ENCODE measurements at places on chromosomes 11 and 22.

DNA sequence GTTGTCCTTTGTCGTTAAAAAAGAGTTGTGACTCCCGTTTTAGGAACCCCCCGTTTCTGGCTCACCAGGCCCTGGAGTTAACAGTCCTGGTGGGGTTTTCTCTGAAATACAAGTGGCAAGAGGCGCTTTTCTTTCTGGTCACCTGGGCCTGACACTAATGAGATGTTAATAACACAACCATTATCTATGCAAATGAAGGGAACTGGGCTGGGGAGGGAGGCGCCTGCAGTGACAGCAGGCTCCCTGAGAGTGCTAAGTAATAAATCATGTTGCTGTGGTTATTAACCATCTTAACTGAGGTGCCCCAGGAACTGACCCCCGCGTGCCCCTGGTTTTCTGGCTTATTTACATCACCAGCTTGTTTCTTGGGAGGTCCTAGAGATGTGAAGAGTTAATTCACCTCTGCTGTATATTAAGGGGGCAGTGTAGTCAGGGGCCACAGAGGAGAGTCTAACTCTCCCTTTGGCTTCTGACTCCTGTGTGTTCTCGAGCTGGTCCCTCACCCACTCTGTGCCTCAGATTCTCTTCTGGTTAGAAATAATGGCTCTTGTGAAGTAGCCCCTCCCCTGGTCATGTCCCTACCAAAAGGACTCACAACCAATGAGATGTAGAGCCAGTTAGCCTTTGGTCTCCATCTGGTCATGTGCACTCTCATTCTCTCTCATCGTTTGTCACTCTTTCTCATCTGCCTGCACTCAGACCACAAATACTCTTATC lies 276.6 kb upstream of the CADM1 start:
- no peak for DNase-seq

GRCh38 chr11:78234006-78234405 lies 45.3 kb downstream of the USP35 start:
- DNase-seq: no peak

DNA sequence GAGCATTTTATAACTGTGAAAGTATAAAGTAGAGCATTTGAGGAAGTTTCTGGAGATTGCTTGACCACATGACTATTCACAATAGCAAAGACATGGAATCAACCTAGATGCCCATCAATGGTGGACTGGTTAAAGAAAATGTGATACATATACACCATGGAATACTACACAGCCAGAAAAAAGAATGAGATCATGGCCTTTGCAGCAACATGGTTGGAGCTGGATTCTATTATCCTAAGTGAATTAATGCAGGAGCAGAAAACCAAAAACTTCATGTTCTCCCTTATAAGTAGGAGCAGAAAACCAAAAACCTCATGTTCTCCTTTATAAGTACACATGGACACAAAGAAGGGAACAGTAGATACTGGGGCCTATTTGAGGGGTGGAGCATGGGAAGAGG lies 30.3 kb downstream of the UVRAG start:
- no peak for DNase-seq

GRCh38 chr11:57230791-57231538 lies 6.1 kb downstream of the APLNR start:
- no peak for DNase-seq

- no peak for DNase-seq
These were observed at the start of gene DESI1 for GRCh38 chr22:41620589-41621098. Gene DESI1, minus strand, starts transcription at chr22:41621043. Its CDS starts 204 bp downstream, at chr22:41620839.

- no peak for DNase-seq
These were observed 48.1 kb upstream of the ME3 start for GRCh38 chr11:86720546-86720945.

- no peak for DNase-seq
These were observed 55.3 kb downstream of the NFAM1 start for GRCh38 chr22:42376711-42377554.

DNA sequence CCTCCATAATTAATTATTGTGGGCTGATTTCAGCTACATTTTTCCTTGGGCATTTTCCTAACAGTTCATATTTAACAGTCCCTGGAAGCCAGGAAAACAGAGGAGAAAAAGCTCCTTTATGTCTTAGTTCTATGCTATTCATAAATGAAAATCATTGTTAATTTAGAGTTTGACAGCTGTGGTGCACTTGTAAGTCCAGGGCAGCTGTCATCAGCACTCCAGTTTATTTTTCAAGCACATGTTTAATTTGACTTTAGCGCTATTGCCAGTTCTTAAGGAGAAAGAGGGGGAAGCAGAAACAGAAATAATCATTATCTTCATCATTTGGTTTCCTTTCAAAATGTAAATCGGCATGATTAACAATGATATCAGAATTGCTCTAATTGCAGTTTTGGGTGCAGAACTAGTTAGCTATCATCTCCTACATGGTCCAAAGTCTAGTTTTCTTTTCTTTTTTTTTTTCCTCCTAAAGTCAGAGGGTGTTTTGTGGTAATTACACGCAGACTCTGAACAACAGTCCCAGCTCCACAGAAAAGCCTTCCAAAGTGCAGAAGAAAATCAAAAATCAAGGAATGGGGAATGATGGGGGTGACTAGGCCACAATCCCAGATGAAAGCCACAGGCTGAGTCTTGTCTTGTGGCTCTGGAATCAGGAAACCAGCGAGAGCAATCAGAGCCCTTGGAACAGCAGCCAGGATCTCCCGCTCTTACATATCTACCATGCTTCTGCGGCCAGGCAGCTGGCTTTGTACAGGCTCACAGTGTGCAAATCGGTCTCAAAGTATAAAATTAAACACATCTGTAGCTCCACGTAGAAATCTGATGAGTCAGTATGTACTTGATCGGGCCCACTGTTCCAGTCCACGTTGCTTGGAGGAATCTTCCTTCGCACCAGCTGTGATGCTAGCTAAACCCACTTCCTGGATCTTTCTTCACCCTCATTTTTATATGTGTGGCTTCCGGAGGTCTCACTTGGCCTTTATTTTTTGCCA lies 91.9 kb downstream of the SPON1 start:
- no peak for DNase-seq

DNA sequence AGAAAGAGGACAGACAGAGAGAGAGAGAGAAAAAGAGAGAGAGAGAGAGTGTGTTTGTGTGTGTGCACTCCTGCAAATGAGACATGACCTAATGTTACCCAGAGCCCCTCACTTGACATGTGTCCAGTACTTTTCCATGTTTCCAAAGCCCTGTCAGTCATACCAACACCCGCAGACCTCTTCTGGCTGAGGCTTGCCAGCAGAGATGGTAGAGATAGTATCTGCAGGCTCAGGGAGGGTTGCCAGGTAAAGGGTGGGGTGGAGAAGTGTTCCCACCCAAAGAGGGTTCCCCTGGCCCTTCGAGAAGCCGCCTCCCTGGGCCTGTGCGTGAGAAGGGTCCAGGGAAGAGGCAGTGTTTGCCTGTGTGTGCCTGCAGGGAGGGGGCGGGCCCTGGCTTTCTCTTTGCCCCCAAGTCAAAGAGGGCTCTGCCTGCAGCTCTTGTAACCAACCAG lies 40.7 kb downstream of the POU2F3 start:
- no peak for DNase-seq

DNA sequence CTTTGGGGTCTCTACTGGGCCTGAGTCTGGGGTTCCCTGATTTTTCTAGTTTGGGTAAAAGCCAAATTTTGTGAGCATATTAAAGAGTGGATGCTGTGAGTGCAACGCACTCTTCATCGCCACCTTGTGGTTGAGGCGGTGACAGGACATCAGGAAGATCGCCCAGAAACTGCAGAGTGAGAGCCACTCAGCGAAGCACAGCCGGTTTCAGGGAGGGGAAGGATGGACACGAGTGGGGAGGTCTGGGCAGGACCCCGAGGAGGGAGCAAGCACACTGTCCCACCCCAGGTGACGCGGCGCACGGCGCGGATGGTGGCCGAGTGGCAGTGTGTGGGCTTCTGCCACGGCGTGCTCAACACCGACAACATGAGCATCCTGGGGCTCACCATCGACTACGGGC lies 9.1 kb downstream of the SELENOO start:
- DNase-seq: peak; percentile 81

Measured in D341Med (cell line).